CD4-positive, alpha-beta T cell treated with Interleukin-2 at 100 ng/mL for 4 hours (primary cell): ENCODE measurements at places on chromosomes 5 and 9.

- no peak for DNase-seq
Observed at GRCh38 chr5:56480705-56481427, 247.7 kb upstream of the ANKRD55 start.

- DNase-seq, result no peak
Observed at GRCh38 chr9:26158631-26159150, 480.4 kb upstream of the TUSC1 start.

GRCh38 chr9:117205806-117206205 lies 209.1 kb downstream of the ASTN2 start:
- DNase-seq, result no peak

- DNase-seq, result no peak
Observed at GRCh38 chr9:19022206-19022605, 10.8 kb downstream of the SAXO1 start.

GRCh38 chr5:131776450-131776849 lies 20.4 kb downstream of the FNIP1 start:
- no peak for DNase-seq

- DNase-seq, result no peak
Observed at GRCh38 chr5:68215898-68216244, 315 bp downstream of the PIK3R1 start.

- no peak for DNase-seq
Observed at GRCh38 chr9:121735793-121736770, 84.6 kb downstream of the DAB2IP start.

DNA sequence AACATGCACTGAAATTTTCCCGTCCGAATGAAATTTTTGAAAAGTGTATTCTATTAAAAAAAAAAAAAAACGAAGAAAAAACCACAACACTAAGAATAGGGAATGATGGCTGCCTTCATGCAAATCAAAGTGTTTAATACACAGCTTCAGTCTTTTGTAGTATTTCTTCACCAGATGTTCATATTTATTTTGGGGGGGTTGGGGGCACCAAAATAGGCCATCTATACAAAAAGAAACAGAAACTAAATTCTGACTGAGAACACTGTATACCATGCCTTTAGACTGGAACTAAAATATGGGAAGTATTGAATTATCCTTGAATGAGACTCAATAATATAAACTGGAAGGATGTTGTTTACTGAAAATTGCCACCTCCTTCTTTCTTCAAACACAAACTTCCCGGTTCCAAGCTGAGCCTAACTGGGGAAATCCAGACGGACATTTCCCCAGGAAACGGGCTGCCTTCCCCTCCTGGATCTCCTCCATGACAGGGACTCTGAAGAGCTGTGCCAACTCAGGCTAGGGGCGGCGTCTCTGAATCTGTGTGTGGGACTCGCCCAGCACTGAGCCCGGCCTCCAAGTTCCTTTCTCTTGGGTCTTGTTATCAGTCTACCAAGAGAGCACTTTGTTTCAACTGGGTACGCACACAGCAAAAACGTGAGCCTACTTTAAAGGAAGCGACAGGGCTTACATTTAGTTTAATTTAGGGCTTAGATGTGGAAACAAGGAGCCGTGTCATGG lies 511.3 kb upstream of the ADAMTS16 start:
- DNase-seq, result no peak

DNA sequence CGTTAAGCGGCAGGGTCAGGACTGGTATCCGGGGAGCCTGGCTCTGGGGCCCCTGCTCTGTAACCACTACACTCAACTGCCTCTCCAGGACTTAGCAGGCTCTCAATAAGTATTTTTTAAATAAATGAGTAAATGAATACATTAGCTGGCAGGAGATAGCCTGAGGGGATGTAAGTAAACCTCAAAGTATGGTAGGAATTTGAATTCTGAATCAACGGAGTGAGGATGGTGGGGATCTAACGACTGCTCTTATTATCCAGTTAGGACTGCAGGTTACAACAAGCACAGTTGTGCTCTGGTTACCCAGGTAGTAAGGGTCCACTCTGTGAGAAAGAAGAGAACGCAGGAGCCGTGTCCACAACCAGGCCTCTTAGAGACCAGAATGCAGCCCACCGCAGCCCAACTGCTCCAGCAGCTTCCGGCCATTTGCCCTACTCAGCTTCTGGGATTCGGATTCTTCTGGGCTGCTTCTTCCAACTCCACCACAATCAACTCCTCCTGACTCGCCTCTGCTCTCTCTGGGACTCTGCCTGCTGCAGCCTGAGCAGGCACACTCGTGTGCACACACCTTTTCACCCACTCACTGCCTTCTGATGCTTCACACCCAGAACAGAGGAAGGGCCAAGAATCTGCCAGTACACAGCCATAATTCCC lies 52.6 kb downstream of the MED27 start:
- DNase-seq, result no peak

DNA sequence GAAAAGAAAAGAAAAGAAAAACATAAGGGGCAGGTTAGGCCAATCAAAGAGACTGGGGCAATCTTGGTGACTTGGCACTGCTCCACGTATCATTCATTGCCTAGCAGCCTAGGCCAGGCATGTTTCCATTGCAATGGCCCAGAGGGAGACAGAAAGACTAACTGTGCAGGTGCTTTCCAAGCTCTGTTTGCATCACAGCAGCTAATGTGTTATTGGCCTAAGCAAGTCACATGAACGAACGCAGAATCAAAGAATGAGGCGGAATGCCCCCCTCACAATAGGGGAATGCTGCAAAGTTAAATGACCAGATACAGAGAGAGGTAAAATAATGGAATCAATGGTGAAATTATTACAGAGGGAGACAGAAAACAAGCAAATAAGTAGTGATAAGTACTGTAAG lies 11.1 kb upstream of the VPS13A start:
- no peak for DNase-seq

DNA sequence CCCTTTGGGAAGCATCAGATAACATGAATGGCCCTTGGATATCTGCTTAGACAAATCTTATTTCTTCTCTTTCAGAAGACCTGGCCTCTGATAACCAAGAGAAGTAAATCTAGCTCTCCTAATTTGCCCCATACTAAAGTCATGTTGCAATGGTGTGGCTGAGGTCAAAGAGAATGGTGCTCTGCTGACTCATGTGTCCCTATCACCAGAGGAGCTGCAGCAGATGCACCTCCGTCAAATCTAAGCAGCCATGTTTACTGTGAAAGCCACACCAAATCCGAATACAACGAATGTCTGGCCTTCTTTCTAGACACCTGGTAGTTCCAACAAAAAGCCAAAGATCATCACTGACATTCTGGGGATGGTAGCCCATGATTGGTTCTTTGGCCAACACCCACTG lies 23.2 kb downstream of the RETREG1 start:
- no peak for DNase-seq

- DNase-seq, result no peak
Observed at GRCh38 chr5:84080908-84081307, 303.8 kb downstream of the EDIL3 start.

DNA sequence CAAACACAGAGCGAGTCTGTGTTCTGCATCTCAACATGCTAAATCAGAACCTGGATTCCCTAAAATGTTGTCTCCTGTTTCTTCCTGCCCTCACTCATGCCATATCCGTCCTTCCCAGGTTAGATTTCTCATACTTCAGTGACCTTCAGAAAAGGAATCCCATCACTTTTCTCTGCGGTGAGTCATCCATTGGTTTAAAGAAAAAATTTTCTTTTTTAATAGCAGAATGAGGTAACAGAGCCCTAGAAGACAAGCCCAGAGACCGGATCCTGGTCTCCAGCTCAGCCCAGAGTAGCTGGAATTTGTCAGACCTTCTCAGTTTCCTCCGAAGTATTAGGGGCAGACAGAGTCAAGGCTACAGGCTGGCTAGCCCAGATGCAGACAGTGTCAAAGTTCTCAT lies 143.2 kb upstream of the DMRT1 start:
- DNase-seq, result no peak

DNA sequence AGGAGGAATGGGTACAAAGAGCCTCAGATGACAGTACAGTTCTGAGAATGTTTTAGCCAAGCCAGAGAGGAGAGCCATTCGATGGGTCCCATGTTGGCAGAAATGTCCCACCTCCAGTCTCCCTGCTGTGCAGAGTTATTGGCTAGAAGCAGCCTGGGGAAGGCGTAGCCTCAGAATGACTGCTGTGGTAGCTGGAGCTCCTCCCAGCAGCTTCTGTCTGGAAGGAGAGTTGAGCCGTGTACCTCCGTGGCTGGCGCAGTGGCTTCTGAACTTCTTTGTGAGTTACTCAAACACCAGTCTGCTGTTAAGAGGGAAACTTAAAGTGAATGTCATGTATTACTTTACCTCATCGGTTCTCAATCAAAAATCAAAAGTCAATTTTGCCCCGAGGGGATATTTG lies 193.3 kb upstream of the SNX2 start:
- no peak for DNase-seq

DNA sequence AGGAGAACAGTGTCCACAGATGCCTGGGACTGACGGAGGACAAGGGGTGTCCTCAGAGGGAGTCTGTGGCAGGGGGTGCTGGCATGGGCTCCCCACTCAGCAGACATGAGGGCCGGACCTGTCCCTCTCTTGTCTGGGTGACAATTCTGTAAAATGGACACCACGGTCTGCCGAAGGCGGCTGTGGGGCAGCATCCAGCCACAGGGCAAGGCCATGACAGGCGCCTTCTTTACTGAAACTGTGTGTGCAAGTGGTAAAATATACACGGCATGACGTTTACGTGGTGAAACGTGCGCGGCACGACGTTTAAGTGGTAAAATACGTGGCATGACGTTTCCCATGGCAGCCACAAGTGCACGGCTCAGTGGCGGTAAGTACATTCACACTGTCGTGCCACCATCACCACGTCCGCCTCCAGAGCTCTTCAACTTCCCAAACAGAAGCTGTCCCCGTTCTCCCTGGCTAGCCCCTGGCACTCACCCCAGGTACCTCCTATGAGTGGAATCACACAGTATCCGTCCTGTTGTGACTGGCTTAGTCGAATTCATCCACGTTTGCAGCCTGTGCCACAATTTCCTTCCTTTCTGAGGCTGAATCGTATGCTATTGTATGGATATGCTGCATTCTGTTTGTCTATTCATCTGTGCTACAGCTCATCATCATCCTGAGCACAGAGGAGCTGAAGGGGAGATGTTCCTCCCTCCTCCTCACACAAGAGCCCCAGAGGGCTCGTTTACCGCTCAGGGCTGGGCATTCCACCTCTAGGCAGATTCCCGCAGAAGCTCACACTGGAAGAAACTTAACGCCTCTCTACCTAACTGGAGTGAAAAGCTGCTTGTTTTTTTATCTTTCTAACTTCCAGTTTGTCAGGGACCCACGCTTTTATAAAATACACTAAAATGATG lies 52.5 kb downstream of the COL23A1 start:
- no peak for DNase-seq

DNA sequence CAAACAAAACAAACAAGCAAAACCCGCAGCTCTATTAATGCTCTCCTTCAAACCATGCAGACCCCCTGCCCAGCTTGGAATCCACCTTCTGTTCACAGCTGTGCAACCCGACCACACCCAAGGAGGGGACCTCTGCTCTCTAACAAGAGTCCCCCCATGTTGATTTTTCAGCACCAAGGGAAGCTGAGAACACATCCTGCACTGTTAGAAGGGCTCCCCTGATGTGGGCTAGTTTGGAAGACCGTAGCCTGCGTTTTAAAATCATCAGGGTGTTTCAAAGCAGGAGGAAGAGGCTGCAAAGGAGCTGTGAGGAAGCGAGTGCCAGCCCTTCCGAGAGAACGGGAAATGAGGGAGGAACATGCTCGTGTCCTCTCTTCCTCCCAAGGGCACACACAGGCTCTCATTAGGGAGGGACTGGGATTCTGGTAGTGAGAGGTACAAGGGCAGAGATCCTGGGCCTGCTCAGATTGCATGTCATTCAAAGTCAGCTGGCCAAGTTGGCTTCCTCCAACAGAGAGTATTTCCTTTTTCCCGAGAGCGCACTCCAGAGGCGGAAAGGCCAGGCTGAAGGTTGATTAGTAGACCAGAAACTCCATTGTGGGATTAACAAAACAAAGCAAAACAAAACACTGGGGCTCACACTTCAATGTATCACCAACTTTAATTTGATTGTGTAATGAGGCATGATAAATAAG lies 185.9 kb downstream of the SEMA6A start:
- no peak for DNase-seq

- DNase-seq, result no peak
Observed at GRCh38 chr5:60722416-60722815, 22.4 kb upstream of the DEPDC1B start.

DNA sequence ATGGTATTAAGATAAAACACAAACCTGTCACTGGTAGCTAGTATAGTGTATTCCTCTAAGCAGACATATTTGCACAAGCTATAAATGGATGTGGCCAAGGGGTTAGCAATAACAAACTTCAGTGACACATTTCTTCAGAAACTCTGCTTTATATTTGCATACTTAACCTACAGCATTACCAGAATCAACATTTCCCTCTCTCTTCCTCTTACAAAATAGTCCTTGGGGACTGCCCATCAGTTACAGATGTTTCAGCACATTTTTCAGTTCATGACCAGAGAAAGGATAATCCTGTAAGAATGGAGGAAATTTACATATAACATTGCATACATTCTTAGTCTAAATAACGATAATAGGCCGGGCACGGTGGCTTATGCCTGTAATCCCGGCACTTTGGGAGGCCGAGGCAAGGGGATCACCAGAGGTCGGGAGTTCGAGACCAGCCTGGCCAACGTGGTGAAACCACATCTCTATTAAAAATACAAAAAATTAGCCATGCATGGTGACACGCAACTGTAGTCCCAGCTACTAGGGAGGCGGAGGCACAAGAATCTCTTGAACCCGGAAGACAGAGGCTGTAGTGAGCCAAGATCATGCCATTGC lies 25.3 kb upstream of the SLC1A1 start:
- DNase-seq, result no peak

DNA sequence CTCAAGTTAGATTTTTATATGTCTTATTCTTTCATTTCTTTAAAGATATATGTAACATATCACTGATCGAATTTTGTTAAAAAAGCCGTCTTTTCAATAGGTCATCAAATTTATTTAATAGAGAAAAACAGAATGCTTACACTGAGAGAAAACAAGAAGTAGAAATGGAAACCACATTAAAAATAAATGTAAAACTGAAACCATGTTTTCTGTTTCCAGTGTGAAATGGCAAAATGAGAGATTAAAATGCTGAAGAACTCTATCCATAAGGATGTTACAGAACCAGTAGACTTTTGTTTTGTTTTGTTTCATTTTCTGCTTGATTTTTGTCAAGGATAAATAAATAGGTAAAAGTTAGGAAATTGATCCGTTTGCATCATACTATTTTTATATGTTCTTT lies 210.1 kb downstream of the PRDM9 start:
- no peak for DNase-seq

DNA sequence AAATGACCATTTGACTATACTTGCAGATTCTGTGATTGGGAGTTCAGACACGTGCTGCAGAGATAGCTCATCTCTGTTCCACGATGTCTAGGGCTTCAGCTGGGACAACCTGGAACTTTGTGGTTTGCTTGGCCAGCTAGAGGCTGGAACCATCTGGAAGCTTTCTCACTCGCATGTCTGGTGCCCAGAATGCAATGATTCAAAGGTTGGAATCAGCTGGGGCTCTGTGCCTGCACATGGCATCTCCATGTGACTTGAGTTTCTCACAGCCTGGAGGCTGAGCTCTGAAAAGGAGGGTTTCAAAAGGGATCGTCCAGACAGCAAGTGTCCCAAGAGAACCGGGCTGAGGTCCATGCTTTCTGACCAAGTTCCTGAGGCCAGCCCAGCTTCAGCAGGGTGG lies 465.2 kb downstream of the GADD45G start:
- no peak for DNase-seq

- DNase-seq, result no peak
Observed at GRCh38 chr5:41951224-41951623, 26.1 kb downstream of the FBXO4 start.
